ENCODE measurements at places on chromosomes 1 and 21.

GRCh38 chr1:247491328-247491727, 33.4 kb upstream of the OR2B11 start:
- no peak for DNase-seq

DNA sequence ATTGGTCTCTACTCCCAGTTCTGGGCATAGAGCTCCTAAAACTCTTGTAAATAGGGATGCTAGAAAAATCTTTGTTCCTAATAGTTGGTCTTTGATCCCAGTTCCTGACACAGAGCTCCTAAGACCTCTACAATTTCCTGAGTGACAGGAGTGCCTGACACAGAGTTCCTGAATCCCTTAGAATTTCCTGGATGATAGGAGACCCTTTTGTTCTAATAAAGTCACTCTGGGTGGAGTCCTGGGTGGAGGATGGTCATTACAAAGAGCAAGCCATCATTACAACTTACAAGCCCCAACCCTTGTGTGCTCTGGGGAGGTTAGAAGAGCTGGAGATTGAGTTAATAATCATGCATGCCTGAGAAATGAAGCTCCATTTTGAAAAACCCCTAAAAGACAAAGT, 58.4 kb downstream of the ZZZ3 start:
- DNase-seq = no peak

DNA sequence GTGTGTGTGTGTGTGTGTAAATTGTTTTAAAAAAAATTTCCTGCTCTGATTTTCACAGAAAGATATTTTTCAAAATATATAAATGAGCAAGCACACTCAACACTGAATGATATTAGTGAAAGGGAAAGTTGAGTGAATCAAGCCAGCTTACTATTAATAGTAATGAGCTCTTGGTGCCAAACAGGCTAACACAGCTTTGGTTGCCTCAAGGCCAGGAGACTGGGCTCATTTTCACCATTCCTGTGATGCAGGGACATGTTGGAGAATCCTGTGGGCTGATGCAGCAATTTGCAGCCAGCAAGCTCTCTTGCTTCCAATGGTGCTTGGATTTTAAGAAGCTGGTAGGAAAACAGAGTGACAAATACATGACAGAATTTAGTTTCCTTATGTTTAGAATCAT, 30.2 kb downstream of the PLA2G4A start:
- DNase-seq = no peak

DNA sequence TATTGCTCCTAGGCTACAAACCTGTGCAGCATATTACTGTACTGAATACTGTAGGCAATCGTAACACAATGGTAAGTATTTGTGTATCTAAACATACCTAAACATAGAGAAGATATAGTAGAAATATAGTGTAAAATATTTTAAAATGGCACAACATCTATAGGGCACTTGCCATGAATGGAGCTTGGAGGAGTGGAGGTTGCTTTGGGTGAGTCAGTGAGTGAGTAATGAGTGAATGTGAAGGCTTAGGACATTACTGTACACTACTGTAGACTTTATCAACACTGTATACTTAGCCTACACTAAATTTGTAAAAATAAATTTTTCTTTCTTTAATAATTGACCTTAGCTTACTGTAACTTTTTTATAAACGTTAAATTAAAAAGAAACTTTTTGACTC, 7.9 kb downstream of the LEFTY2 start:
- no peak for DNase-seq

DNA sequence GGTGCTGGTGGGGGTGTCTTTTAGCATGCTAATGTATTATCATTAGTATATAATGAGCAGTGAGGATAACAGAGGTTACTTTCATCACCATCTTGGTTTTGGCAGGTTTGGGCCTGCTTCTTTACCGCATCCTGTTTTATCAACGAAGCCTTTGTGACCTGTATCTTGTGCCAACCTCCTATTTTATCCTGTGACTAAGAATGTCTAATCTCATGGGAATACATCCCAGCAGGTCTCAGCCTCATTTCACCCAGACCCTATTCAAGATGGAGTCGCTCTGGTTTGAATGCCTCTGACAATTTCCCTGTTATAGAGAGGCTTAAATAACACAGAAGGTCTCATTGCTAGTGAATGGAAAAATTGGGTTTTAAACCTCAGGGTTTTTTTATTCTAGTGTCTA, 300.8 kb upstream of the PROX1 start:
- DNase-seq = no peak

GRCh38 chr1:66374561-66375111, 159.3 kb upstream of the SGIP1 start:
- DNase-seq = peak; percentile 34

- no peak for DNase-seq
These were observed 56.0 kb downstream of the ITSN1 start for GRCh38 chr21:33698087-33698860.

DNA sequence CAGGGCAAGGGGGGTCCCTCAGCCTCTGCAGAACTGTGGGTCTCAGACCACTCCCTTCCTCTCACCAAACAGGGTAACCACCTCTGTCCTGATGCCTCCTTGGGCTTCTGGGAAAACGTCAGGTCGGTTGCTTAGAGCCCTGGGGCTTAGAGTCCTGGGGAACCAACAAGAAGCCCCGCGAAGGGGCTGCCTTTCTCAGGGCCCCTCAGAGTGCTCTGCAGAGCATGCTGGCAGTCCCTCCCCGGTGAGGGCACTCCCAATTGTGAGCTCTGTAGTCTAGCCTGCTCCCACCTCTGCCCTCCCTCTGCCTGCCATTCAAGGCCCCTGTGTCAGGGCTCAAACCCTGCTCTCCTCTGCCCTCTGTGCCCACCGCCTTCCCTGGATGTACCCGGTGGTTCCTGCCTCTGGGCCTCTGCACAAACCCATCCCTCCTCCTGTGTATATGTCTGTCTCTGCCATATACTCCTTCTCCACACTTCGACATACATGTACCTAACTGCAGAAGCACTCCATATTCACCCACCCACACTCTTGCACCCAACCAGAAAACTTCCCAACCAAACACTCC, 92.3 kb downstream of the DMRTB1 start:
- no peak for DNase-seq

DNA sequence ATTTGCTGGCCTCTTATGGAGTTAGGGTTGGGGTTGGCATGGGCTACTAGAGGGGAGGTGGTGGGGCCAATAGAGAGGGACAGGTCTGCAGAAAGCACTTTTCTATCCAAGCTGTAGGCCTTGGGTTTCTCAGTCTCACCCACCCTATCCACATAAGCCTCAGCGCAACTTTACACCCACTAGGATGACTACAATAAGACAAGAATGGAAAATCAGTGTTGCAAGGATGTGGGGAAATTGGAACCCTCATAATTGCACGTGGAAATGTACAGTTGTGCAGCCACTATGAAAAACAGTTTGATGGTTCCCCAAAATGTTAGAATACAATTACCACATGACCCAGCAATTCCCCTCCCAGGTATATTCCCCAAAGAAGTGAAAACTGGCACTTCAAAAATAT, 14.0 kb upstream of the GSTM4 start:
- no peak for DNase-seq

- DNase-seq = no peak
These were observed 1.2 kb downstream of the MAN1C1 start for GRCh38 chr1:25617625-25618432.

DNA sequence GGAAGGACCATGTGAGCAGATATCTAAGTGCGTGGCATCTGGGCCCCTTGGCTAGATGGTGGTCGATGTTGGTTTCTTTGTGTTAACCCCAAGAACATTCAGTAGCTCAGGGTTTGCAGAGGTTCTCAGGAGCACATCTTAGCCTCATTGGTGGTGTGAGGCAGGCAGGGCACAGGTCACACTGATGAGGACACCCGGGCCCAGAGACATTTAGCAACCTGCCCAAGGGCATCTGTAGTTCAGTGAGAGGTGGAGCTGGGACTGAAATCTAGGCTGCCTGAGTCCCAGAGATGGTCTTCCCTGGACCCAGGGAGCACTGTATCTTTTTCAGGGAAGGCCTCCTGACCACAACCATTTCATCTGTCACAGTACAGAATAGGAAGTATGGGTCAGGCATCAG, 859 bp upstream of the SLC5A9 start:
- DNase-seq = no peak

- no peak for DNase-seq
These were observed 79.8 kb downstream of the OMA1 start for GRCh38 chr1:58466630-58467241.

GRCh38 chr1:115978292-115978941, 2.1 kb downstream of the SLC22A15 start:
- no peak for DNase-seq

GRCh38 chr1:223678841-223679240, 13.3 kb upstream of the CAPN8 start:
- no peak for DNase-seq

- DNase-seq = no peak
These were observed 4.2 kb downstream of the SLAMF7 start for GRCh38 chr1:160743266-160743665.

GRCh38 chr21:38949070-38949380, 143.3 kb downstream of the ETS2 start:
- DNase-seq = no peak

GRCh38 chr21:33206771-33207281, 22.9 kb upstream of the IFNAR2 start:
- no peak for DNase-seq

- DNase-seq = no peak
These were observed 96.6 kb downstream of the ADARB1 start for GRCh38 chr21:45170987-45171386.

- no peak for DNase-seq
These were observed 70.2 kb upstream of the KIF26B start for GRCh38 chr1:245084551-245084950.

- DNase-seq = no peak
These were observed 64.6 kb upstream of the C1orf21 start for GRCh38 chr1:184322253-184322652.

- DNase-seq = no peak
These were observed 22.6 kb downstream of the PCNT start for GRCh38 chr21:46346296-46347202.

DNA sequence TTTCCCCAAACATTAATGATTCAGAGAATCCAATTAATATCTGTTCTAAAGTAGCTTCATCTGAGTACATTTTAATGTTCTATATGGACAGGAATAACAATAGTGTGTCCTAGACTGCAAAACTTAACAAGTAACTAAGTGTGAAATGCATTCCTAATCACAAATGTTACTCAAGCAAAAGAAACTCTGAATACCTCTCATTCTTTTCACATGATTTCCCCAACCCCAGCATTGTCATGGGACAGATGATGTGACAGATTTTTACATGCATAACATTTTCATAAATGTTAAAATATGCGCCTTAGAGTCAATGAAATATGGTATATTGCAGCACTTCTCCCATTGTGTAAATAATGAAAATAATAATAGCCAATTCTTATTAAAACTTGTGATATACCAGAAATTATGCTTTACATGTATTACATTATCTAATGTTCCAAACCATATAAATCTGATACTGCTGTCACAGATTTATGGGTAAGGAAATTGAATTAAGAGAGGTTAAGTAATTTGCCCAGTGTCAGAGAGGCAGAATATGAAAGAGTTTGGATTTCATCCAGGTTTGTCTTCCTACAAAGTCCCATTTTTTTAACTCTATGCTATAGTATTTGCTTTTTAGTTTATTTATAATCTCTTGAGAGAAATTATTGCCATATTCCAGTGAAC, 269.4 kb downstream of the LRRC7 start:
- no peak for DNase-seq

DNA sequence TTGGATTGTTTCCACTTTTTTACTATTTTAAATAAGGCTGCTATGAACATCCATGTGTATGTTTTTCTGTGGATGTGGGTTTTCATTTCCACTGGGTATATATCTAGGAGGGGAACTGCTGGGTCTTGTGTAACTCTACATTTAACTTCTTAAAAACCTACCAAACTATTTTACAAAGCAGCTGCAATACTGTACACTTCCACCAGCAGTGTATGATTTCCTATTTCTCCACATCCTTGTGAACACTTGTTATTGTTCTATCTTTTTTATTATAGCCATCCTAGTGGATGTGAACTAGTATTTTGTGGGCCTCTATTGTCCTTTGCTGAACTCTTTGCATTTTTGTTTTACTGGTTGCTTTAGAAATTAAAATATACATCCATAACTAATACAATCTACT, 33.4 kb downstream of the DIPK1A start:
- DNase-seq = peak; percentile 29

DNA sequence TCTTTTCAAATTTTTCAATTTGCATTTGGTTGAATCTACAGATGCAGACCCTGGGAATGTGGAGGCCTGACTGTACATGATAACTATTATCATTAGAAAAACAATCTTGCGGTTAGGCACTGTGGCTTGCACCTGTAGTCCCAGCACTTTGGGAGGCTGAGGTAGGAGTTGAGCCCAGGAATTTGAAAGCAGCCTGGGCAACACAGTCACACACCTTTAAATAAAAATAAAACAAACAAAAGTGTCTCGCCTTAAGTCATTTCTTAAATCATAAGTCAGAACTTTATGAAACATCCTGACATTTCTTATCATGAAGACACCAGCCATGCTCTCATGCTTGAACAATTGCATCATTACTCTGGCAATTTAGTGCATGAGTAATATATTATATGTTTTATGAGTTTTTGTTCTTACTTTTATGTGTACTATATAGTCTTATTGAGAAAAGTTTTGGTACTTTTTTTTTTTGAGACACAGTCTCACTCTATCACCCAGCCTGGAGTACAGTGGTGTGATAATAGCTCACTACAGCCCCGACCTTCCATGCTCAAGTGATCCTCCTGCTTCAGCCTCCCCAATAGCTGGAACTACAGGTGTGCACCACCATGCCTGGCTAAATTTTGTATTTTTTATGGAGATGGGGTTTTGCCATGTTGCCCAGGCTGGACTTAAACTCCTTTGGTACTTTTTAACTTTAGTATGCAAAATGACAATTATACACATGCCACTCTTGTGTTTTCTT, 7.8 kb downstream of the TBX19 start:
- no peak for DNase-seq

GRCh38 chr1:2025491-2025981, 6.4 kb downstream of the GABRD start:
- no peak for DNase-seq

DNA sequence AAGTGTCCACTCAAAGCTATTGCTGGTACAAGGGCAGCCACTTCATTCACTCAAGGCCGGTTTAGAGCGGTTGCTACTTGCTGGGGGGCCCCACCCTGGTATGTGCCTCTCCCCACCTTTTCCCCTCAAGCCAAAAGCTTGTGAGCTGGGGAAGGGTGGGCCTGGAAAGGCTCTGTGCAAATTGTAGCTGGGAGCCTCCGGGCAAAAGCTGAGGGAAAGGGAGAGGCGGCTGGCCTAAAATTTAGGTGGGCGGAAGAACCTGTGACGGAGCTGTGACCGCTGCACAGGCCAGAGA, 306 bp upstream of the SH3D21 start:
- no peak for DNase-seq

GRCh38 chr1:20494609-20495311, 8.8 kb upstream of the CAMK2N1 start:
- DNase-seq = no peak

- DNase-seq = peak; percentile 47
These were observed 21.5 kb upstream of the SLC44A5 start for GRCh38 chr1:75632350-75632949.
